Activated CD8-positive, alpha-beta memory T cell treated with anti-CD3 and anti-CD28 coated beads for 24 hours (primary cell): ENCODE measurements at places on chromosomes 7 and 10.
A peak's percentile ranks its signal among the peaks of the same experiment; 100 is the strongest.

GRCh38 chr7:157409149-157409752 lies 72.4 kb downstream of the DNAJB6 start:
- no peak for DNase-seq

GRCh38 chr10:59801171-59801570 lies 47.9 kb upstream of the MRLN start:
- no peak for DNase-seq

DNA sequence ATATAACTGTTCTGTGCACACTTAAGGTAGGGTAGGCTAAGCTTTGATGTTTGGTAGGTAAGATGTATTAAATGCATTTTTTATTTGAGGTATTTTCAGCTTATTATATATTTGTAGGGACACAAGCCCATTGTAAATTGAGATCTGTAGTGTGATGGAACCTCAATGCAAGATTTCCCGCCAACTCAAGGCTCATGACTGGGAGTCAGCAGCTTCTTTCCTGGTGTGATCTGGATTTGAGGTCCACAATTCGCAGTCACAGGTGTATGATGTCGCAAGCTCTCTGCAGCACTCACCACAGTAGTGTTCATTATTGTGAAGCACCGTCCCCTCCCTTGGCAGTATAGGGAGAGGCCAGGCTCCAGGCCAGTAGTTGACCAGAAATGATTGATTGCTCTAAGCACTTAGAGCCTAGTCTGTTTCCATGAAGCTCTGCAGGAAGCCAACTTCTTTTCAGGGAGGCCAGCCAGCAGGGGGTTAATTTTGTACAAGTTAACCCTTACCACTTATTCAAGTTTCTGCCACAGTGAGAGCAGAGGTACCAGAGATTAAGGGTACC lies 54.9 kb downstream of the SEM1 start:
- DNase-seq = no peak

GRCh38 chr7:129359176-129359575 lies 75.1 kb upstream of the STRIP2 start:
- no peak for DNase-seq

GRCh38 chr10:60555700-60556099 lies 166.0 kb upstream of the ANK3 start:
- no peak for DNase-seq

- DNase-seq = no peak
Observed at GRCh38 chr7:116447436-116447835, 52.1 kb upstream of the CAV2 start.

DNA sequence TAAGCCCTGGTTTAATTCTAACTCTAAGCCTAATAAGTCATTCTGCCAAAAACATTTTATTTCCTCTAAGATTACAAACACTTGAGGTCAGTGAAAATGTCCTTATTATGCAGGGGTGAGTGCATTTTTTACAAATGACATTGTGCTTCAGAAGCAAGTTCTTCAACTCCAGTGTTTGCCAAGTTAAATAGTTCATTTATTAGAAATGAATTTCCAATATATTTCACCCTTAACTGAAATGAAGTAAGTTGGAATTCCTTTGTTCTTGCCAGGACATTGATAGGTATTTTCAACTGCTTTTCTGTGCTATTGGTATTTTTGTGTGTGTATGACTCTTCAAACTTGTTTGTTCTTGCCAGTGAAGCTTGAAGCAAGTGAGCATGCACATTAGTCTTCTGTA lies 89.5 kb upstream of the CCDC6 start:
- no peak for DNase-seq

- no peak for DNase-seq
Observed at GRCh38 chr7:52920977-52921376, 114.5 kb upstream of the POM121L12 start.

DNA sequence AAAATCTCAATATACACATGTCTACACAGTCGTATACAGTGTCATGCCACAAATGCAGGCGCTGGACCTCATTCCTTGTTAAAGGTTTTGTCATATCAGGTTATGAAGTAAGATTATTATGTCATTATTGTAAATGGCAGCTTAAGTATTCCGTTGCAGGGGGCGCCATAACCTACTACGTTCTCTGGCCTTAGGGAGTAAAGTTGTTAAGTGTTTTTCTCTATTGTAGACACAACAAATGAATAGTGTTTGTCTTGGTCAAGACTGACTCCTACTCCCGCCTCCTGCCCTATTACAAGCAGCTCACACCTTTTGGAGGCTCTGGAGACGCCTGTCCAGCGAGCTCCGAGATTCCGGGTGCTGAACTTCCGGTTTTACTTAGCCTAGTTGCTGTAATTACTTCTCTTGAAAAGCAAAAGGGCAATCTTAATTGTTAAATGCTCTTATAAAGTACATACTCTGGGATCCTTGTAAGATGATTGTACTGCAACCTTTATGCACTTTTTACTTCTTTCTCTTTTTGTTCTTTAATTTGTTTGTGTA lies 994 bp downstream of the GATAD1 start:
- DNase-seq = peak; percentile 78

DNA sequence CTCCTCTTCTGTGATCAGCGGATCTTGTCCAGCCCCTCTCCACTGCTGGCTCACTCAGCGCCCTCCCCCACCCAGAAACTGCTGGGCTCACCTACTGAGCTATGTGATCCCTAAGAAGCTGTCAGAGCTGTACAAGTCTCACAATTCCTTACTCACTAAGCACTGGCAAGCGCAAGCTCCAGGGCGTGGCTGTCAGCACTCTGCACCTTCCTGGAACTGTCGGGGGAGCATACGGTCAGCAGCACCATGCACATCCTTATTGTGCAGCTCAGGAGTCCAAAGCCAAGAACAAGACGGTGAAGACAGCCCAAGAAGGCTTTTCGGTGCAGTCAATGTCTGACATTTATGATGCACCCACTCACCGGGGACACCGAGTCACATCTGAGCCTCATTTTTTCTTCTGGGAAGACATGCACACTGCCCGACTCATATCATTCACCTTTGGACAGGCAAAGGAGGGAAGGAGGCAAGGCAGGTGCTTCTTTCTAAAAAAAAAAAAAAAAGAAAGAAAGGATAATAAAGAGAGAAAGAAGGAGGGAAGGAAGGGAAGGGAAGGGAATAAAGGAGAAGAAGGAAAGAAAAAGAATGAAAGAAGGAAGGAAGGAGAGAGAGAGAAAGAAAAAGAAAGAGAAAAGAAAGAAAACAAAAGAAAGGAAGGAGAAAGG lies 56.3 kb downstream of the ASB13 start:
- DNase-seq = no peak

DNA sequence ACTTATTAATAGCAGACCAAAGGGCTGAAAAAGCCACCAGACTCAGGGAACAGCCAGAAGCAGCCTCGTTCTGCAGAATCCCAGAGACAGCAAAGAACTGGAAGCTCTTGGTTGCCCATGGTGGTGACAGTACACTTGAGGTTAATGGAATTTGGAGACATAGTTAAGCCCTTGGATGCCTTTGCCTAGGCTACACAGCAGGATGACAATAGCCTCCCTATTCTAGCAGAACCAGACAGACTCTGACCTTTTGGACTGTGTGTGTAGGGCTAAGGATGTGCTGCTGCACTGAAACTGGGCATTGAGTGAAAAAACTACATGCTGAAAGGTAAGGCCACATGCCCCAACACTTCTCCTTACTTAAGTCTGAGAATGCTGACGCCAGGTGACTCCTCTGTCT lies 22.7 kb downstream of the OTUD1 start:
- DNase-seq = no peak

- DNase-seq = no peak
Observed at GRCh38 chr10:132399117-132400035, 2.4 kb downstream of the PWWP2B start.

GRCh38 chr7:74619235-74619860 lies 38.2 kb upstream of the GTF2I start:
- no peak for DNase-seq
